ENCODE measurements at places on chromosomes 12 and 14.

DNA sequence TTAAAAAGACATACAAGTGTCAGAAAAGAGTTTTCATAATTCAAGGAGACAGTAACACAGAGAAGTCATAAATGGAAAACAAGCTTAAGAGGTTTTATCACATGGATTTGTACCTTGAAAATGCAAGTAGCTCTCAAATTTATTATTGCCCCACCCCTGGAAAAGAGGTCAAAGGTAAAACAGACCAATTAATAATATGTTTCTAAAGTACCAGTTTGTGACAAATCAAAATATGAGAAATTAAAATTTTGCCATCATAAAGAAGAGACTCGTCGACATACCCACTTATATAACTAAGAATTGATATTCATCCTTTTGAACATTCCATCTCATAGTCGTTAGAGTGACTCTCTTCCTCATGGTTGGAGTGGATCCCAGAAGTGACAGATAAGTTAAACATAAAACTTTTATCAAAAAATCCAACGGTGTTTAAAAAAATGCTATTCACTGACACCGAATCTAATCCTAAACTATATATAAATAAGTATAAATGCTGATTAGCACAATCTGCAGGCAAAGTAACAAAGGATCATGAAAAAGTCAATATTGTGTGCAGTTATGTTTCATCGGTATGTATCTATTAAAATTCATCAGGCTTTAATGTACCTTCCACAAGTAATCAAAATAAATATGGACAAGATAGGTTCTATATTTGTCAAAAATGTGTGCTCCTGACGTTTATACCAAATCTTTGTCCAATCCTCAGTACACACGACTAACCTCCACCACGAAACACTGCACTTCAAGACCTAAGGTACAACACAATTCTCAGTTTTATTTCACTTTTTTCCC, 2.3 kb downstream of the CORO1C start:
- DNase-seq, result no peak

DNA sequence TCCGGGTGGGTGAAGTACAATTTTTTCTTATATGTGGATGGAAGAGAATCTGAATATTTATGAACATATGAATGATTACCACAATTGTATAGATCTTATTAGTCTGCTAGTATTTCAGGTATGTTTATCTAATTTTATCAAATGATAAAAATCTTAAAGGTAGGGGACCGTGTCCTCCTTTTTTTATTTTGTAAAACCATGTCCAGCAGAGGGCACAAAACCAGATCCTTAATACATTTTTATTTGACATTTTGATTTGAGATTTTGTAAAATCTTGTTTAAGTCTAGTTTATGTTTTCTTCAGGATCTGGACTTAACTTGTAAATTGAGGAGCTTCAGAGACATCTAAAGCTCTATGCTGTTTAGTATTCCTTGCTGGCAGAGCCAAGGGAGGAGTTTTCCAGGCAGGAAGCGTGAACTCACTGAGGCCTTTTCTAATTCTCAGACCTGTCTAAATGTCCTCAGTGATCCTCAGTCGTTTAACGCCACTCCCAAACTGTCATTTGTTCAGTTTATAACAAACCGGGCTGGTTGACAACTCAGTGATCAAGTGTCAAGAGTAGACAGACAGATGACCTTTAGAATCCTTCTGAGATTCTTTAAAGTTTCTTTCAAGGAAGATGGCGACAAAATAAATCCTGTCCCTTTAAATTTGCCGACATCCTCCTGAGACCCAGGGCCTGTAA, 263.9 kb downstream of the KTN1 start:
- DNase-seq, result no peak

DNA sequence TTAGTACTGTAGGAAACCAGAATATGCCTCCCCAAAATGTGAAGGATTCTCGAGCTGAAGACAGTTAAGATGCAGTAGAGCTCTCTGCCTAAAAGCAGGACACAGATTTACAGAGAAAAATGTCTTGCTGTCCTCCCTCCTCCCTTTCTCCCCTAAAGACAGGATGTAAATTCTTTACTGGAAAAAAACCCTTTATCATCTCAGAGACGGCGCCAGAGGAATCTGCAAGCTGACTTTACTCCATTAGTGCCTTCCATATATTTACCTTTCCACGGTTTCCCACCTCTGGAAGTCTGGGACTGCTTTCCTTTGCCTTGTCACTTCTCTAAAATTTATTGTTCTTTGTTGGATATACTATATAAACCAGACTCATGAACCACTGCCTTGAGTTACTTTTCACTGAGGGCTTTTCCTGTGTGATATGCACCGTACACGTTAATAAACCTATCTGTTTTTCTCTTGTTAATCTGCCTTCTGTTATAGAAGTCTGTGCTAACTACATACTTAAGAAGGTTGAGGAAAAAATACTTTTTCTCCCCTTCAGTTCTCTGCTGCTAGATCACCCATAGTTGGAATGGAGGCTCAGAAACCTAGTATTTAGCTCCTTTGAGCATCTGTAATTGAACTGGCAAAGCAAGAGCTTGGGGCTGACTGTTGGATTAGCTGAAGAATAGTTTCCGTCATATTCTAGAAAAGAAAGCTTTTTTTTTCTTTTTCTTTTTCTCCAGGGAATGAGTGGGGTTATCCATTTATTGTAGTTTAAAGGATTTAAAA, 99.9 kb downstream of the RAD51B start:
- DNase-seq, result no peak

DNA sequence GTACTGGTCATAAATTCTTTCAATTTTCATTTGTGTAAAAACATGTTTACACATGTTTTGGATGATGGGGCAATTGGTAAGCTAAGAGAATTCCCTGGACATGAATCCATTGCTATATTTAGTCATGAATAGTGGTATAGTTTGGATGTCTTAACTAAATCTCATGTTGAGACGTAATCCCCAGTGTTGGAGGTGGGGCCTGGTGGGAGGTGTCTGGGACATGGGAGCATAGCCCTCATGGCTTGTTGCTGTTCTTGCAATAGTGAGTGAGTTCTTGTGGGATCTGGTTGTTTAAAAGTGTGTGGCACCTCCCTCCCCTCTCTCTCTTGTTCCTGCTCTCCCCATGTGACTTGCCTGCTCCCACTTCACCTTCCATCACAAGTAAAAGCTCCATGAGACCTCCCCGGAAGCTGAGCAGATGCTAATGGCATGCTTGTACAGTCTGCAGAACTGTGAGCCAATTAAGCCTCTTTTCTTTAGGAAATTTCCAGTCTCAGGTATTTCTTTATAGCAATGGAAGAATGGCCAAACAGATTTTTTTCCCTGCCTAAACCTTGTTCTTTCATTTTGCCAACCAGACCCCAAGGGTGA, 33.6 kb downstream of the CTSG start:
- no peak for DNase-seq

- DNase-seq, result no peak
Measured at GRCh38 chr12:2460051-2460670, 334.6 kb upstream of the FKBP4 start.

GRCh38 chr14:64594438-64594837, 44.7 kb downstream of the PPP1R36 start:
- no peak for DNase-seq

- no peak for DNase-seq
Measured at GRCh38 chr14:67269298-67270060, 28.2 kb downstream of the PALS1 start.

GRCh38 chr12:30188602-30189326, 405.0 kb upstream of the TMTC1 start:
- DNase-seq, result no peak

GRCh38 chr12:26749781-26750180, 83.2 kb downstream of the ITPR2 start:
- DNase-seq, result no peak

DNA sequence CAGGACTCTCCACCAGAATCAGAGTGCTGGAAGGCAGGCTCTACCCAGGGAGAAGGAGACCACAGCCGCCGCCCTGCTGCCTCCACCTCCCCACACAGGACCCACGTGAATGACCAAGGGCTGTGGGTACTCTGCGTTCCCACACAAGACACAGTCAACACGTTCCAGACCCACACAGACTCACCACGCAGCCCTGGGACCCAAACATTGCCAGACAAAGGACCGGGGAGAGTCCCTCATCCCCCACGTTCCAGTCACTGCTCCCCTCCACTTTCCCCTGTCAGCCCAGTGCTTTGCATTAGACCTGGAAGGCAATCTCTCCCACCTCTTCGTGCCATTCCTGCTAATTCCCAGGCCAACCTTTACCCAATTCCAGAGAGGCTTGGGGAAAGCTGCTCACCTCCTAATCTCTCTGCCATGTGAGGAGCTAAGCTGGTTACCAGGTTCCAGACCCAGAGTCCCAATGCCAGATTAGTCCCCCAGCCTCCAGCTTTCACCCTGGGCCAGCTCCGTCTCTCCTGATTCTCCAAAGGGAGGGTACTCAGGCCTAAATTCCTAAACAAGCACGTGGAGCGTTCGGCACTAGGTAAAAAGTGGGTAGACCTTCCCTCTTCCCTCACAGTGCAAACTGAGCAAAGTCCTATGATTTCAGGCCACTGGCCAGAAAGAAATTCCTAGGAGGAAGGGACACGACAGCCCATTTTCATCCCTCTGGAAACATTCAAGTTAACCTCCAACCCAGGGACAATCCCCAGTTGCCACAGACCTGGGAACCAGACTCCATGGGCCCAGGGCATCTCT, 4.9 kb downstream of the SLC6A13 start:
- DNase-seq, result no peak

GRCh38 chr14:73623504-73624054, 11.3 kb downstream of the ACOT6 start:
- DNase-seq, result no peak

DNA sequence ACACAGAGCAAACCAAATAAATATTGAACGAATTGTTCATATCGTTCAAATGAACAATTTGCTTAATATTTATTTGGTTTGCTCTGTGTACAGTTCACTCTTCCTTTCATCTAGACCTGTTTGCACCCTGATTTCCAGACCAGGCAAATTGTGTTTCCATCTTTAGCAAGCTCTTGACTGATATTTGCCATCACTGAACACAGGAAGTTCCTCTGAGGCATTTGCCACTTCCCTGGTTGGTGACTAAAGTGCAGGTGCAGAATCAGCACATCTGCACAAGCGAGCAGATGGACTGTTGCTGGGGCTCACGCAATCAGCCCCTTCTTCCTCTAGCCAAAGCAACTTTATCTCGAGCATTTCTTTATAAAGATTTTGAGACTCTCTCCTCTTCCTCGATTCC, 112.9 kb downstream of the DAAM1 start:
- DNase-seq, result no peak

- no peak for DNase-seq
Measured at GRCh38 chr12:19115285-19115684, 14.2 kb upstream of the PLEKHA5 start.

DNA sequence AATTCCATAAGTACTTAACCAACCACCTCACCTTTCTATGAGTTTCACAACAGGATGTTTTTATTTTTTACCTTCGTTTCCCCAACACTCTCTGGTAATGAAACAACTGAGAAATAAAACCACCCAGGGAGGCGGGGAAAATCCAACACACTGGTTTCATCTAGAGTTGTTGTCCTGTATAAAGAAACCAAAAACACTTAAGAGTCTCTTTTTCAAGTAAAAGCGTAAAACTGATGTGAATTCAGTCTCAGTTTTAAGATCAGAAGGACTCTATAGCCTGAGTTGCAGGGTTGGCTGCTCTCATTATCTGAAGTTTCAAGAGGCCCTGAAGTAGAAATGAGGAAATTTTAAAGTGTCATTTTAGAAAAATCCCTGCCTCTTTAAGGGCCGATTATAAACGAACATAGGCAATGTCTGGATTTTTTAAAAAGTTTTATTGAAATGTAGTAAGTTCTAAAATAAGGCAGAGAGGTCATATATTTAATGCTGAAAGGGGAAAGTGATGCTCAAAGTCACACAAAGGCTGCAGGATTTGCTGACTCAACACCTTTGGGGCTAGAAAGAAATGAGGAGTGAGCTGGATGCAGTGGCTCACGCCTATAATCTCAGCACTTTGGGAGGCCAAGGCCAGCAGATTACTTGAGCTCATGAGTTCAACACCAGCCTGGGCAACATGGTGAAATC, 27.2 kb downstream of the HIGD1C start:
- no peak for DNase-seq

DNA sequence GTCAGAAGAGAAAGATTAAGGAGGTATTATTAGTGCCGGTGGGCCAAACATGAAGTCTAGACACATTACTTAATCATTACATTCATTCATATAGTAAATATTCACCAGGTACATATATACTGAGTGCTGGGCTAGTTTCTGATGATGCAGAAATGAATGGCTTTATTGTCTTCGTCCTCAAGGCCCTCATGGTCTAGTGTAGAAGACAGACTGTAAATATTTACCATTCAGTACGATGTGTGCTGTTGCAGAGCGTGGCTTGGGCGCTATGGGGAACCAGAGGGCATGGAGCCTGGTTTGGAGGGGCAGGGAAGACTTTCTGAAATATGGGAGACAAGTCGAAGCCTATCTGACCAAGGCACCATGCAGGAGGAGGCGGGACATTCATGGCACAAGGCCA, 37.0 kb upstream of the TCL1B start:
- no peak for DNase-seq

- DNase-seq, result no peak
Measured at GRCh38 chr12:94712815-94713515, 62.6 kb upstream of the TMCC3 start.

DNA sequence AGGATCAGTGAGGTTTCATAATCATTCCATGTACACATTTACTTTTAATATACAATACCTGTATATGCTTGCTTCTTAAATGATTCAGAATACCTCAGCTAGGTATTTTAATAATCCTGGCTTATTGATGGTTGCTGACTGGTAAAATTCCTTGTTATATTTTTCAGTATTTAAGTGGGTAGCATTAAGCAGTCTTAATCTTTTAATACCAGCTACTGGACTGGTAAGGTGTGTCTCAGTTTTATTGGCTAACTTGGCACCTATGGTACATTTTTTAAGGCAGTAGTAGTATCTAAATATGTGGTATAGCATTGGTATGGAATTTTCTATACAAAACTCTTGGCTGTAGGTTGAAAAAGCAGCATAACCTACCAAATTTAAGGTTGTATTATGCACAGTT, 96.6 kb downstream of the RAD52 start:
- no peak for DNase-seq

DNA sequence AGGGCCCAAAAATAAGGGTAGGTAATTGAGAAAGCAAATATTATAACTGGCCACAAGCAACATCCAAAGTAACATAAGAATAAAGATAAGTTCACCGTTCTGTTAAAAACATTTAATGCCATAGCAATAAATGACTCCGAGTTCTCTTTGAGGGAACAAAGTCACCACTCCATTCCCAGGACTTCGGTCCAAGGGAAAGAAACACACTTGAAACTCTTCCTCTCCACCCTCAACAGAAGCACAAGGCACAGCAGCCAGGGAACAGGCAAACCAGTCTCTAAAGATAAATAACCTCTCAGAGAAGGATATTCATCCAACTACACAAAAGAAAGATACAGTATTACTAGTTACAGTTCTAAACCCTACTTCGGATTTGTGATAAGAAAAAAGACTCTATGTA, 2.5 kb downstream of the SETD3 start:
- DNase-seq, result no peak

- no peak for DNase-seq
Measured at GRCh38 chr12:65525491-65526141, 247.1 kb downstream of the MSRB3 start.

GRCh38 chr12:12612358-12612757, 682 bp downstream of the CREBL2 start:
- peak; percentile 45 for DNase-seq

Data from hematopoietic multipotent progenitor cell (in vitro differentiated cells).